ENCODE measurements at places on chromosomes 4 and X.

DNA sequence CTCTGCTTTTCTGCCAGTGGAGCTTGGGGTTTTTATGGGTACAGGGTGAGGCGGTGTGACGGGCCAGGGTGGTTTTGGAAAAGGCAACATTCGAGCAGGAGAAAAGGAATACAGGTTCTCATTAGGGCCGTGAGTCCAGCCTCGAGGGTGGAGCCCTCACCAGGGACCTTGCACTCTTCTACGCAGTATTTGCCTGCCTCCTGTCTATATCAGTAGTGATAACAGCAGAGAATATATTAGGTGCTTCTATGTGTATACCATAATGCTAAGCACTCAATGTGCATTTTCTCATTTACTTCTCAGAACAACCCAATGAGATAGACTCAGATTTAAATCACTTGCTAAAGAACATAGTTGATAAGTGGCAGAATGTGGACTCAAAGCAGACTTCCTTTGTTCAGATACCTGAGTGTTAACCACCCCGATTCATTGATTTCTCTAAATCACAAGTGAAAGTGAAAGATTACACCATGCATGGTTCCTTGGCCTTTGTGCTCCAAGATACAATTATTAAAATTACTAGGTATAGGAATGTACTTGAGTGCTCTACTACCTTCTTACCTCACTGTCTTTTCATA lies 403.9 kb downstream of the PCDH7 start:
- no peaks in the 10 kb centered on the region for H3K36me3 ChIP-seq
- H3K4me1 ChIP-seq = no peaks in the 10 kb centered on the region
- no peak overlapping the region for H3K4me3 ChIP-seq
- DNase-seq = no peak

DNA sequence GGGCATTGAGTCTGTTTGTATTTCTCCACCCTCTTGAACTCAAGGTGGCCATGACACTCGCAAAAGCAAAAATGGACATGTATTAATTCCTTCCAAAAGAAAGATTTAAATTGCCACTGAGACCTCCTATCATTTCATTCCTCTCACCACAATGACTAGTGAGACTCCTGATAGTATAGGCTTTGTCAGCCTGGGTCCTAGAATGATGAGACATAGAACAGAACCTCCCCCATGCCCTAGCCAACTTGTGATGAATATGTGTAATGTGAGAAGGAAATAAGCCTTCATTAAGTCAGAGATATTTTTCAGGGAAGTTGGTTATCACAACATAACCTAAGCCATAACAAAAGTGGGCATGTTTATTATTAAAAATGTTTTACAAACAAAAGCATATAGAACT lies 62.5 kb downstream of the ASB9 start:
- no peaks in the 10 kb centered on the region for H3K27me3 ChIP-seq
- DNase-seq = no peak
- no peak overlapping the region for H3K4me3 ChIP-seq

DNA sequence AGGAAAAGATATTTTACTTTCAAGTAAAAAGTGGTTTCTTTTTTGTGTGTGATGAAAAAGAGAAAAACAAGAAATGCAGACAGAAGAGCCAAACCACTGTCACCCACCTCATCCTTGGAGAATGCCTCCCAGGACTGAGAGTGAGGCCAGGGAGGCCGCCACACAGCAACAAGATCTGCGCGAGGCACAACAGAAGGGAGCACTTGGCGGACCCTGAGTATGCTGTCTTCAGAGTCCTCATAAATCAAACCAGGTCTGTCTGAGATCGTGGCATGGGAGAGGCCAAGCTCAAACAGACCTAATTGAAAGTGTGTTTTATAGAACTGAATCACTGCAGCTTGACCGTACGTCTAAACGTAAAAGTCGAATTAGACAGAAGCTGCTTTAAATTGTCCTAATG lies 134.3 kb upstream of the VCX2 start:
- H3K4me3 ChIP-seq = no peak overlapping the region
- no peaks in the 10 kb centered on the region for H3K4me1 ChIP-seq
- no peak for DNase-seq
- H3K36me3 ChIP-seq = no peaks in the 10 kb centered on the region
- H3K27ac ChIP-seq = no peak overlapping the region
- H3K27me3 ChIP-seq = no peaks in the 10 kb centered on the region

GRCh38 chrX:112849016-112849415 lies 8.4 kb upstream of the AMOT start:
- H3K4me3 ChIP-seq = no peak overlapping the region
- no peak for DNase-seq
- no peak overlapping the region for H3K27ac ChIP-seq
- no peaks in the 10 kb centered on the region for H3K27me3 ChIP-seq
- H3K4me1 ChIP-seq = no peaks in the 10 kb centered on the region

- H3K4me1 ChIP-seq = no peaks in the 10 kb centered on the region
- no peak overlapping the region for H3K4me3 ChIP-seq
- no peak overlapping the region for H3K27ac ChIP-seq
- H3K27me3 ChIP-seq = no peaks in the 10 kb centered on the region
Measured at GRCh38 chr4:114890773-114891172, 222.6 kb downstream of the NDST4 start.

GRCh38 chr4:71941001-71941400 lies 90.8 kb upstream of the NPFFR2 start:
- no peak for DNase-seq
- H3K36me3 ChIP-seq = no peaks in the 10 kb centered on the region
- no peaks in the 10 kb centered on the region for H3K4me1 ChIP-seq
- H3K4me3 ChIP-seq = no peak overlapping the region
- H3K27ac ChIP-seq = no peak overlapping the region
- H3K27me3 ChIP-seq = no peaks in the 10 kb centered on the region

GRCh38 chr4:67394879-67395278 lies 150.4 kb downstream of the CENPC start:
- no peak overlapping the region for H3K27ac ChIP-seq
- H3K4me3 ChIP-seq = no peak overlapping the region
- no peak for DNase-seq
- no peaks in the 10 kb centered on the region for H3K4me1 ChIP-seq
- H3K36me3 ChIP-seq = no peaks in the 10 kb centered on the region

DNA sequence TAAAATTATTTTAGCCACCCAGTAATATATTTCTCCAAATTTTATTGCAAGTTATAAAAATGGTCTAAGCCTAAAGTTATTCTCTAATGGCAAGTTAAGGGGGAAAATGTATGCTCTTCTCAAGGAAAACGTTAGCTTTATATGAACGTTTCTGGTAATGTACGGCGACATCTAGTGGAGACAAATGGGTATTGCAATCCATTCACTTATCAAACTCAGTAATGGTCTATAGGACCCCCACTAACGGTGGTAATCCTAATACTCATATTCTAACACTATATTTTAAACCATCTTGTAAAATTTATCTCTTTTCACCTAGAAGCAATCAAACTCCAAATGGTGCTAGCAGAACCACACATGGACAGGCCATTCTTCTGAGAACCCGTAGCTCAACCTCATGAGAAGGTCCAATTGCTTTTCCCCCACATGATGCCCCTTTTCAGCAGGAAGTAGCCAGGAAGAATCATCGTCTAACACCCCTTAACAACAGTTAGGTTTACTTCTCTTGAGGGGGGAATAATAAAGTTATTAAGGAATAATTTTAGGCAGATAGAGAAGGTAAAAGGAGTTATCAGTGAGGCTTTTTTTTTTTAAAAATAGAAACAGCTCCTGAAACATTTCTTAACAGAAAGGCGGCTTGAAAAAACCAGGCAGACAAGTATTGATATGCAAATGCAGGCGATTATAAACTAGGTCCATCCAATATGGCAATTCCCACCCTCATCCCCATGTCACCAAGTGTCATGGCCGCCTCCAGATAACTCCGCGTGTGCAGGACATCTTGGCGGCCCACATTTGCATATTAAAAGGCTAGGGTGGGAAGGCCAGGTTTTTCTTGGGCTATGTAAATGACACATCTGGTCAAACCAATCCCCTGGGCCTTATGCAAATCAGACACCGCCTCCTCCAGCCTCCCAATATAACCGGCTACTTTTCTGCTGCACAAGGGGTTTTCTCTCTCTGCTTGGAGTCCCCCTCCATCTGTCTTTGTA lies 35.0 kb downstream of the NUDT11 start:
- no peaks in the 10 kb centered on the region for H3K4me1 ChIP-seq
- H3K27ac ChIP-seq = no peak overlapping the region
- H3K4me3 ChIP-seq = no peak overlapping the region
- DNase-seq = no peak
- H3K27me3 ChIP-seq = no peaks in the 10 kb centered on the region

- H3K27me3 ChIP-seq = no peaks in the 10 kb centered on the region
- no peak for DNase-seq
- no peak overlapping the region for H3K4me3 ChIP-seq
Measured at GRCh38 chr4:81714291-81714690, 242.6 kb upstream of the RASGEF1B start.

DNA sequence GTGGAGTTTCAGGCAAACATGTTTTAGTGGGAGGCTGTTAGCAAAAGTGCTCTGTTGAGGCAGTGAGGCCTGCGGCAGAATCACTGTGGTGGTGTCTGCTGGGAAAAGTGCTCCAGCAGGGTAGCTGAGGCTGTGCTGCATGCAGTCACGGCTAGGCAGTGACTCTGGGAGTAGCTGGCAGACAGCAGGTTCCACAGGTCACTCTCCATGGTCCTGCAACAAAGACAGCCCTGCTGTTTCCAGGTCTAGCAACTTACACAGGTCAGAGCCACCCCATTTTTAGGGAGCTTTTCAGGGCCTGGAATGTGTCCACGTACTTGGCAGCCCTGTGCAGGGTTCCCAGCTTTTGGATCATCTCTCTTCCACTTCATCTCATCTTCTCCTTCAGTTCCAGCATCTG lies 184.3 kb downstream of the NAA11 start:
- H3K4me3 ChIP-seq = no peak overlapping the region
- DNase-seq = no peak
- H3K27ac ChIP-seq = no peak overlapping the region
- H3K4me1 ChIP-seq = no peaks in the 10 kb centered on the region

GRCh38 chr4:7837597-7838135 lies 102.0 kb downstream of the AFAP1 start:
- no peak overlapping the region for H3K27ac ChIP-seq
- no peak for DNase-seq
- H3K4me1 ChIP-seq = peaks cover 14% of the 10 kb centered on the region
- H3K4me3 ChIP-seq = no peak overlapping the region
- H3K36me3 ChIP-seq = no peaks in the 10 kb centered on the region

DNA sequence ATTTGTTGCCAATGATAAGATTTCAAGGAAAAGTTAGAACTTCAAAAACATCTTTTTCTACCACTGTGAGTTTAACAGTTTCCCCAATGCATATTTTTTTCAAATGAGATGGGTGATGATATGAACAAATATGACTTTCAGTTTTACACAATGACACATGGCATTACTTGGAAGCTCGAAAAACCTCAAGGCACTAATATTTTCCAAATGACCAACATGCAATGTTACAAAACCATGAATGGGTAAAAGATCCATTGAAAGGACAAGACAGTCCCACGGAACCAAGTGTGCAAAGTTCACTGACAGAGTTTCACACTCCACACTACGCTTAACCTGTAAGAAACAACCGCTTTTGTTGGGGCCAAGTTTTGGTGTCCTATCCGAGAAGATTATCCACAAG lies 84.5 kb downstream of the CD99L2 start:
- no peak overlapping the region for H3K4me3 ChIP-seq
- no peaks in the 10 kb centered on the region for H3K27me3 ChIP-seq
- H3K4me1 ChIP-seq = no peaks in the 10 kb centered on the region

DNA sequence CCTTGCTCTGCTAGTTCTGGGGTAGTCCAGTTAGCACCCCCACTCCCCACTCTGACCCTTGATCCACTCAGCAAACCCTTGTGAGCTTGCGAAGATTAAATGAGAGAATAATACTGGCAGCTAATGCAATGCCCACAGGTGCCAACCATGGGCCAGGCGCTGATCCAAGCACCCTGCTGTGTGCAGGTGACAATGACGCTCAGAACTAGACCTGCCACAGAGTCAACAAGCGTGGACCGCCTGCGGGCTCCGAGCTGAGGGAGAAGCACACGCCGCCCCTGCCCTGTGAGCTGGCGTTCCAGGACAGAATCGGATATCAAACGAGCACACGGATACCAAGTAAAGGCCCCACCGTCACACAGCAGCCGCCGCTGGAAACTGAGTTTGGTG lies 129.2 kb downstream of the FAM53A start:
- no peak overlapping the region for H3K27ac ChIP-seq
- no peaks in the 10 kb centered on the region for H3K4me1 ChIP-seq
- no peaks in the 10 kb centered on the region for H3K36me3 ChIP-seq
- no peak overlapping the region for H3K4me3 ChIP-seq
- H3K27me3 ChIP-seq = no peaks in the 10 kb centered on the region
- DNase-seq = no peak

DNA sequence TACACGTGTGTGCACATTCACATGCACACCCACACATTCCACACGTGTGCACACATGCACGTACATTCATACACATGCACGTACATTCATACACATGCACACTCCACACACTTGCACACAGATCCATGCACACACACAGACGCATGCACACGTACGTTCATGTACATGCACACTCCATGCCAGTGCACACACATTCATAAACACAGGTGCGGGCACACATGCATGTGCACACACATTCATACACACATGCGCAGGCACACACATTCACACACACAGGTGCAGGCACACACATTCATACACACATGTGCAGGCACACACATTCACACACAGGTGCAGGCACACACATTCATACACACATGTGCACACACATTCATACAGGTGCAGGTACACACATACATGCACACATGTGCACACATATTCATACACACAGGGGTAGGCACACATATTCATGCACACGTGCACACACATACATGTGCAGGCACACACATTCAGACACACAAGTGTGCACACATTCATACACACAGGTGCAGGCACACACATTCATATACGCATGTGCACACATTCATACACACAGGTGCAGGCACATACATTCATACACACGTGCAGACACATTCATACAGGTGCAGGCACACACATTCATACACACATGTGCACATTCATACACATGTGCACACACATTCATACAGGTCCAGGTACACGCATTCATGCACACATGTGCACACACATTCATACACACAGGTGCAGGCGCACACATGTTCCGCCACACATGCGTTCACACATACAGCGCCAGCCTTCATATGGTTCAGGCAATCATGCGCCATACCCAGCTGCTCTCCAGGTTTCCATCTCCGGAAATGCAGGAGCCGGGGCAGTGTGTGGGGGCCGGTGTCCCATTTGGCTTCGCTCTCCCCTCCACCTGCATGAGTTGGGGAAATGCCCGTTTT lies 124.8 kb downstream of the HMX1 start:
- H3K4me1 ChIP-seq = no peaks in the 10 kb centered on the region
- no peak overlapping the region for H3K4me3 ChIP-seq
- H3K27ac ChIP-seq = no peak overlapping the region
- no peak for DNase-seq

DNA sequence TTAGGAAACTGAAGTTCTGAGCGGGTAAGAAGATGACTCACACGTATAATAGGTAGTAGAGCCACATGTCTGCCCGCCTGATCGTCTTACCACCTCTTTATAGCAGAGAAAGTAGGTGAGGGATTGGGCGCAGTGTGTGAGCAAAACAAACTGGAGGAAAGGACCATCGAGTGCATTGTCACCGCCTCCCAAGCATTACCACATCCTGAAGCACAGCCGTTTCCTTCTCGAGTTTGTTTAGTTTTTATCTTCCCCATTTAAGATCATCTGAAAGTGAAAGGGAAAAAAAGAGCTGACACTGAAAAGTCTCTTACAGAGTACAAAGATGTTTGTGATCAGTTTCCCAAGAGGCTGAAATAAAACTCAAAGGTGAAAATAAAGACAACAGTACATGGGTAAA lies 14.8 kb downstream of the PDK3 start:
- H3K4me1 ChIP-seq = peaks cover 6% of the 10 kb centered on the region
- no peak overlapping the region for H3K4me3 ChIP-seq
- H3K27me3 ChIP-seq = no peaks in the 10 kb centered on the region
- DNase-seq = no peak
- no peaks in the 10 kb centered on the region for H3K36me3 ChIP-seq

Data from ascending aorta (tissue), 2 donors.